ENCODE measurements at places on chromosomes 1 and 21.

- no peak for DNase-seq
These were observed 363.5 kb downstream of the KCNH1 start for GRCh38 chr1:210770396-210770984.

DNA sequence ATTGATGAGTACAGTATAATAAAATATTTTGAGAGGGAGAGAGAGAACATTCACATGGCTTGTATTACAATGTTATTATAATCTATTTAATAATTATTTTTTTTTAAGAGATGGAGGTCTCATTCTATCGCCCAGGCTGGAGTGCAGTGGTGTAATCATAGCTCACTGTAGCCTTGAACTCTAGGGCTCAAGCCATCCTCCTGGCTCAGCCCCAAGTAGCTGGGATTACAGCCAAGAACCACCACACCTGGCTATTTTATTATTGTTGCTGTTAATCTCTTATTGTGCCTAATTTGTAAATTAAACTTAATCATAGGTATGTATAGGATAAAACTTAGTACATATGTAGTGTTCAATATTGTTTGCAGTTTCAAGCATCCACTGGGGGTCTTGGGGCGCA is 57.8 kb downstream of the HS2ST1 start:
- no peak for DNase-seq

DNA sequence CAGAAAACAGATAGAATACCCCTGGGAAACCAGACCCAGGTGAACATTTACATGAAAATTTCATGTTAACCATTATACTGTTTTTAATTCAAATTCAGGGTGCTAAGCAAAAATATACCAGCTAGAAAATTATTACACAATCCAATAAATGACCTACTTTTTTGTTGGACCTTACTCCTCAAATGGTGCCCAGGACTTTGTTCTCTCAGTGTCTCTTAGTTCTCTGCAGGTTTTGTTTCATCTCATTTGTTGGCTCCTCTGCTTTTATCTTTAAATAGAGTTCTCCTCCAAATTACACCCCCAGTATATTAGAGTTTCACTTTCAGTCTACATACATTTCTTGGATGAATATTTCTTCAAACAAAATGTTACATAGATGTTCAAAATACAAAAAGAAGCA is 314.8 kb downstream of the TPR start:
- DNase-seq: no peak

DNA sequence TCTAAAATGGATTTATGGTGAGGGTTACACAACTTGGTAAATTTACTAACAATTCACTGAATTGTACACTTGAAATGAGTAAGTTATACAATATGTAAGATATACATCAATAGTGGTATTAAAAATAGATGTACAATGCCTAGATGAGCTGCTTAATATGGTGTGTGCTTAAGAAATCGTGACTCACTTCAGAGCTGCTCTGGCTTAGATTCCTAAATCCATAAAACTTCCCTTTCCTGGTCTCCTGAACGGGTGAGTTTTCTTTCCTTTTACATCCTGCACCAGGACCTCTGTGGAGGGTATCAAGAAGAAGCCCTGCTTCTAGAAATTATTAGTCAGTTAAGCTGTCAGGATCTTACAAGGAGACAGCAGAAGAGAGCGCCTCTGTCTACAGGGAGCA is 30.4 kb downstream of the H3-3A start:
- no peak for DNase-seq

DNA sequence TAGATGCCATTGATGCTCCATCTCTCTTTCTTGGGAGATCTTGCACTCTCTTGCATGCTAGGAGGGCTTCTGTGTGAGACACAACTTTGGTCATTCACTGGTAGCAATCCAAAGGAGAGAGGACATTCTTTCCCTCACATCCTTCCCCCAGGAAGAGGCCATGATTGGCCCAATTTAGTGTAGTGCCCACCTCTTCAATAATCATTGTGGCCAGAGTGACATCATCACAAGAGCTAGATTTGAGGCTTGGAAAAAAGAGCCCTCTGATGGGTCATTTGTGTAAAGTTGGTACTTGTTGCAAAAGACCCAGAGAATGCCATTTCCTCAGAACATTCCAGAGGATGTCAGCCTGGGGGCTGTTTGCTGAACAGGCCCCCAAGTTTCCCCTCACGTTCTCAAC is 30.2 kb downstream of the S100A6 start:
- no peak for DNase-seq

DNA sequence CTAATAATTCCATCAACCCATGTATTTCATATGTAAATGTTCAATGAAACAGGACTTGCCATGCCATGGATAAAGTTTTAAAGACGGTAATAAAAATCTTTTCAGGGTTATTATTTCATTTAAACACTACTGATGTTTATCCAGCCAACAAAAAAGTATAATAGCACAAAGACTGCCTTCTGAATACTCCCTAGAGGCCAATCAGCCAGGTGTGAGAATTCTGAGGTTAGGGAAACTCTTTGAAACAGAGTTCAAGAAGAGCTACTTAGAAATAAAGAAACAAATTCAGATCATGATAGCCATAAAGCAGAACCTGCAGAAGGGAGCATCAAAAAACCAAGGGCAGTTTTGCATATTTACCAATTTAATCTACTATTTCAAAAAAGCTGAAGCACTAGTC is 48.7 kb downstream of the AKT3 start:
- DNase-seq: no peak

GRCh38 chr1:156612666-156613065 is 6.5 kb upstream of the HAPLN2 start:
- DNase-seq: no peak

DNA sequence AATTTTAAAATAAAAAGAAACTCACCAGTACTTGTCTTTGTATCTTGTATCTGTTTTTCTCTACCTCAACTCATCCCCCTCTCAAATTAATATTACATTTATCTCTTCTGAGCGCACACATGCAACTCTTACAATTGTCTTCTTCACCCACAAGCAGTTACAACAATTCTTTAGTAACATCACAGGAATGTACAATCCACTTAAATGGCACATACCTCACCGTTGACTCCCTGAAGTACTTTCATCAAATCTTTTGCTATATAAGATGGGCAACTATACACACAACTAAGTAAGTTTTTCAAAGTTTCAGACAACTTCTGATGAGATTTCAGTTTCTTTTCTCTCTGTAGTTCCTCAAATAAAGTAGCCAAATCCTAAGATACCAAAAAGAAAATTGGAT is 28.3 kb downstream of the HEATR1 start:
- DNase-seq: no peak

DNA sequence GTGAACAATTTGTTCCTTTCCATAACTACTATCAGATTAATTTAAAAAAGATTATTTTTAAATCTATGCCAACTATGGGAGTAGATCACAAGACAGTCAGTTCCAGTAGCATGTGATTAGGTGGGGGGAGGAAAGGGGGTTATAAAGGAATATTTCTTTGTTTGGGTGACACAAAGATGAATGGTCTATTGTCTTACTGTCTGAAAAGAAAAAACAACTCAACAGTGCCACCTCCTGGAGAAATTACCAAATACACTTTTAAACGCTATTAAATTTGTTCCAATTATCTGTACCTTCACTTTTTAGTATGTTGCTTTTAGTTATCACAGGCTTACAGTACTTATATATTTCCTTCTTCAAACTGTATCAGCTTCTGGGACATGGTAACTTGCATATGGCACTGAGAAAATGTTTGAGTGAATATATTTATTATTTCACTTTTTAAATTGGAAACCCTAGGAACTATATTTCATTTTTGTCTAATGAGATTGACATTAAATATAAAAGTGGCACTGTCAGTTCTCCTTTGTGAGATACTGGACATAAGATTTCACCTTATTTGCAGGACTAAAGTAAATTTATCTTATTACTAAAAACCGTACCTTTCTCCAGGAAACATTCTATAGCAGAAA is 1.7 kb upstream of the SORT1 start:
- no peak for DNase-seq

DNA sequence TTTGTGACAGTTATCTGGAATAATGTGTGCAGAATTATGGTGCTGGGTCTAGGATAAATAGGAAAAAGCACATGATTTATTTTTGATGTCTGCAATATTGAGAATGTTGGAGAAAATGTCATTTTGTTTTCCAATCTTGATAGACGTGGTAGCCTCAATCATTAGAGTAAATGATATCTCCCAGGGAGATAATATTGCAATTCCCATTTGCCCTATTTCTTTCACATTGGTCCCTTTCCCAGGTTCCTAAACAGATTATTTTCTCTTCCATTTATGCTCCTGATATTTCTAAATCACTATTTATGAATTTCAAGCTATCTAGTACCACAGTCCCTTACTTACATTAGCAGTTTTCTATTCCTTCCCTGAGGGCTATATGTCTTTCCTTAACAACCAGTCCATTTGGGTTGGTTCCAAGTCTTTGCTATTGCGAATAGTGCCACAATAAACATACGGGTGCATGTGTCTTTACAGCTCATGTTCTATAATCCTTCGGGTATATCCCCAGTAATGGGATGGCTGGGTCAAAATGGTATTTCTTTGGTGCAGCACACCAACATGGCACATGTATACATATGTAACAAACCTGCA is 447.3 kb downstream of the PLA2G4A start:
- DNase-seq: no peak
